ENCODE measurements at places on chromosomes 7 and 10.

- DNase-seq, result no peak
Measured at GRCh38 chr7:54719974-54720373, 39.0 kb downstream of the SEC61G start.

DNA sequence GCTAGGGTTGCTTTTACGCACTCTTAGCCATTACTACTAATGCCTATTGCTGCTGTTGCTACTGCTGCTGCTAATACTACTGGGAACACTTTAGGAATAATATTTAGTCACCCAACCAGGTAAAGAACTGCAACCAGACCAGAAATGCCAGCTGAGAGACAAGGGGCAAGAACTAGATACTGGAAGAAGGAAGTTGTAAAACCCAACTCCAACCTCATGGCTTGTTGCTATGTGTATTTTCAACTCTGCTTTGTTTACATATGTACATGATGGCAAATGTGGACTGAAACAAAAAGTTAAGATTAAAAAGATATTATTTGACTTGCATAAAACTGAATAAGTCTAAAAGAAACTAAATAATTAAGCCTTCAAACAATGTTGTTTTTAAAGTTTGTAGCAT, 177.7 kb downstream of the GNAT3 start:
- no peak for DNase-seq

GRCh38 chr10:77583527-77583926, 54.1 kb downstream of the KCNMA1 start:
- DNase-seq, result no peak

GRCh38 chr10:62755662-62756653, 48.6 kb upstream of the ADO start:
- DNase-seq, result no peak

- DNase-seq, result no peak
Measured at GRCh38 chr10:5811387-5811821, 1.8 kb downstream of the GDI2 start.

- no peak for DNase-seq
Measured at GRCh38 chr7:116560021-116560970, 35.5 kb downstream of the CAV1 start.

GRCh38 chr7:100095704-100096103, 5.5 kb downstream of the MCM7 start:
- no peak for DNase-seq

DNA sequence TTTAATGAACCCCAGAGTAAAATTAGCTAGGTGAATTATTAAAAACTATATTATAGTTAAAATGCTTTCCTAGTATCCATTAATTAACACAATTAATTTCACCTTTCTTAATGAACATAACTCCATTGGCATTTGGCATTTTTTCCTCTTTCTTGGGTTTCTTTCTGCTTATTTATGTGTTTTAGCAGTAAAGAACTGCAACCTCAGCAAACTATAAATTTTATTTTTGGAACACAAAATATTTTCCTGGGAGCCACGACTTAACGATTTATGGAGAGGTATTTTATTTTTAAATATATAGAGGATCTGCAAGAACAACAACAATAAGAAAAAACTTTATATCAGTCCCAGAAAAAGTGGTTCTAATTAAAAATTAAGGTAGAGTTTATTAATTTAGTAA, 447.4 kb upstream of the ETV1 start:
- DNase-seq, result no peak

DNA sequence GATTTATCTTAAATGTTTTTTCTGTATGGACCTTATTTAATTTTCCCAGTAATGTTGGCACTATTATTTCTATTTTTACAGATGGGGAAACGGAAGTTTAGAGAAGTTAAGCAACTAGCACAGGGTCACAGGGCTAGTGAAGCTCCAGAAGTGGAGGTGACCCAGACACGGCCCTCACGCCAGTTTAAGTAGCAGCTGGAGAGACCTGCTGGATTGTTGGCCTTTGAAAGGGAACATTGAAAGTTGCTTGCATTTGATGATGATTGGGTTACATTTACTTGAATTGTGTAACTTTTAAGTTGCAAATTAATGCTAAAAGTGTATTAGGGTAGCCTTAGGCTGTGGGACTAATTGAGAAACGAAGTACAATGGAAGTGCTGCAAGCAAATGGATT, 25.6 kb downstream of the CDK14 start:
- DNase-seq, result no peak

DNA sequence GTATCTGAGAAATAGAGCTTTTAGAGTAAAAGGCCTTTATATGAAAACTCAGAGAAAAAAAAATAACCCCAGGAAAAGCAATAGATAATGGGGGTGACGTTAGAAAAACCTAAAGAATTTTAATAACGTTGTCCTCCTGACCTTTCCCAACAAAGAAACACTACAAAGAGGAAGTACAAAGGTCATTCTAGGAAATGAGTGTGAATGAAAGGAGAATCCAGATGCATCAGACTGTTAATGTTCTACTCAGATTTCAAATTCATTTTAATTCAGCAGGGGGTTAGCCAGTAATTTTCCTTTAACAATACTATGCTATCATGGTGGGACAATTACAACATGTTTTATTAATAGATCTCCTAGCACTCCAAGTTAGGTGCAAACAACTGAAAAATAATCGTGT, 73.8 kb upstream of the CDK1 start:
- DNase-seq, result no peak

- no peak for DNase-seq
Measured at GRCh38 chr10:36759141-36759805, 366.1 kb upstream of the ANKRD30A start.
